CD8-positive, alpha-beta T cell (primary cell): ENCODE measurements at places on chromosomes 3 and 15. TPM values are rescaled to one million over a fixed set of nuclear protein-coding genes. Genes with fewer than 3 reads are reported as not detected.

GRCh38 chr3:153173758-153174516 lies 11.9 kb downstream of the RAP2B start:
- DNase-seq, result peak; percentile 55

GRCh38 chr15:39131609-39132008 lies 449.3 kb upstream of the THBS1 start:
- DNase-seq, result no peak

DNA sequence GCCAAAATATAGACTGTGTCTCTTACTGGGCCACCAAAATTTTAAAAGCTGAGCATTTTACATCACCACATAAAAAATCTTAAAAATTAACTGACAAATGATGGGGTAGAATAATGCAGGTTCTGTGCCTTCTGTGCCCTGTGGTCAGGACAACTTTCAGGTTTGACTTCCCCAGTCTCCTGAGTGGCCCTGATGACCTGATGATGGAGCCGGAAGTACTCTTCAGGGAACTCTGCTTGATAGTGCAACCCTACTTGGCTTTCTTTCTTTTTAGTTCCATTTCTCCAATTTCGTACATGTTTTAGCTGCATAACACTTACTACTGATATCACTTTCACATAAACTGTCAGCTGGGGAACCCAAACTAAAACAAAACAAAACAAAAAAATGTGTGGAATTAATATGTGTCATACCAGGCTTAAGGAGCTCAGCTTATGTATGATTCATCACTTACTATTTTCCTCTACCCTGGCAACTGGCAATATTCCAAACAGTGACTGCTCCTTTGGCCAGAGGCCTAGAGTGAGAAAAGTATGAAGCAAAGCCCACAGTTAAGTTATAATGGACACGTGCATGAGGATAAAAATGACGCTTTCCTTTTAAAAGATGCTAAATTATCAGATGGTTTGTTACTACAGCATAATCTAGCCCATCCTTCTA lies 194.3 kb downstream of the BCHE start:
- DNase-seq, result no peak

The MOBP gene
- not detected for total RNA-seq

- no peak for DNase-seq
These were observed 32.9 kb downstream of the GJD2 start for GRCh38 chr15:34721802-34722438.
